Glutamatergic neuron (in vitro differentiated cells): ENCODE measurements at places on chromosomes 7 and 10. TPM values are rescaled to one million over a fixed set of nuclear protein-coding genes. Genes with fewer than 3 reads are reported as not detected.

The COBL gene
- total RNA-seq: 3.3 TPM

The ST8SIA6 gene
- not detected for total RNA-seq

DNA sequence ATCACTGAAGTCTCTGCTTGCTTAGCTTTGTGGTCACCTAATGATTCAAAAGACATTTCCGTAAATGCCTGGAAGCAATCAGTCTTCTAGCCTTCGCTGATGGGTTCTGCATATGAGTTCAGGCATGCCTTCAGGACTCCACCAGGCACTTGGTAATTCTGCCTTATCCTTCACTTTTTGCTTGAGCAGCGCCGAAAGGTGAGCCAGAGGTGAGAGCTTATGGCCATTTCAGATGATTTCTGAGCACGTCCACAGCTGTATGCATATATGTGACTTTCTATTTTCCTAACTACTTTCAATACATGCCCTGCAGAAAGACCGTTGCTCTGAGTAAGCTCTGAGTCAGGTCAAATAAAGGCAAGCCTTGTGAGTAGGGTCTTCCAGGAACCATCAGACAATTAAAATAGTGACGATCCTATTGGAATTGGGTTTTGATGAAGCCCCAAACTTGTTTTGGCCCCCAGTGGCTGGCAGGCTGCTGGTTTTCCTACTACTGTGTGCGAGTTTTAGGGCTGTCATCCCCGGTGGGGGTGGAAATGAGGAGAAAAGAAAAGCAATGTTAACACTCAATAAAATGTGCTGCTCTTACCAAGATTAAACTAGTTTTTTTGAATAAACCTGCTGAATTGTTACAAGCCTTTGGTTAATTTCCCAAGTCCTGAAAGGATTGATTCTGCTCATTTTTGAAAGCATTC, 154.4 kb upstream of the AKR1E2 start:
- no peak for DNase-seq

DNA sequence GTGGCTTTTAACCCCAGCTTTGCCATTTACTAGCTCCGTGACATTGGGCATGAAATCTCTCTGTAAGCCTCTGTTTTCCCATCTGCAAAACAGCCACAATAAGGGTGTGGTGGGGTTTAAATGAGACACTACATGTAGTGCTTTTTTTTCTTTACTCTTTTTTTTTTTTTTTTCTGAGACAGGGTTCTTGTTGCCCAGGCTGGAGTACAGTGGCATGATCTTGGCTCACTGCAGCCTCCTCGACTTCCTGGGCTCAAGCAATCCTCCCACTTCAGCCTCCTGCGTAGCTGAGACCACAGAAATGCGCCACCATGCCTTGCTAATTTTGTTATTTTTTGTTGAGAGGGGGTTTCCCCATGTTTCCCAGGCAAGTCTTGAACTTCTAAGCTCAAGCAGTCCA, 8.3 kb upstream of the DENND10 start:
- no peak for DNase-seq

The C10orf67 gene
- not detected for total RNA-seq

- no peak for DNase-seq
These were observed 38.4 kb upstream of the BMS1 start for GRCh38 chr10:42744134-42744701.

- DNase-seq: no peak
These were observed 163.7 kb downstream of the AGMO start for GRCh38 chr7:15397922-15398760.

The MOGAT3 gene
- total RNA-seq: not detected
